ENCODE measurements at places on chromosomes 5 and 9.

DNA sequence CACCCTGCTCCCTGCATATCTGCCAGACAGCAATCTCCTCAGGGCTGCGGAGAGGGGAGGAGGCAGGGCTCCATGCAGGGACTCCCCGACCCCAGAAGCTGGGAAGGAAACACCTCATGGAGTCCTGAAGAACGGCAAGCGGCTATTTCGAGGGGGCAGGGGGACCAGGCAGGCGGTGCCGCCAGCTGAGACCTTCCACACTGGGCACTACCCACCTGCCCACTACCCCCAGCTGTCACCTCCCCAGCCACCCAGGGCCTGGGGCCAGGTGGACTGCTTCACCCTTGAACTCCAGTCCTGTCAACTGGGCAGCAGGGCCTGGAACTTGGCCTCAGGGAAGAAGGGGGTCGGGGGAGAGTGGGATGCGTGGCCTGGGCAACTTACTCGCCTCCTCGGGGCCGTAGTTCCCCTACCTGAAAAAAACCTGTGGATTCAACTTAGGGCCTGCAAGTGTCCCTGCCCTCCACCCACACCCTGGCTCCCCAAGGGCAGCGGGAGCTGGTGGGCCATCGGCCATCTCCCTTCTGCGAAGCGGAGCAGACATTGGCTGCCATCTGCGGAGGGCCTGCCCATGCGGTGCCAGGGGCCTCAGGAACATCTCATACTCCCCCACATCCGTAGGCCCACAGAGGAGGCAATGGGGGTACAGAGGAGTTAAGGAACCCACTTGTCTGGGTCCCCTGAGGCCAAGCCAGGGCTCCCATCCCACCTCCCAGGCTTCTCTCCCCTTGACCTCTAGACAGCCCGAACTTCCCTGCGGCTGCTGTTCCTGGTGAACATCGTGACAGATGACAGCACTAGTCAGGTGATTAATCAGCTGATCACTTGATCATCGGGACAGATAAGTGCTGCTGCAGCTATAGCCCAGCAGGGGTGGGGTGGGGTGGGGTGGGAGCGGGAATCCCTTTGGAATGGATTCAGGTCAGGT lies 18.5 kb upstream of the RALGDS start:
- H3K36me3 ChIP-seq, result no peaks in the 10 kb centered on the region
- DNase-seq, result no peak
- peaks cover 79% of the 10 kb centered on the region for H3K4me1 ChIP-seq
- H3K27me3 ChIP-seq, result no peaks in the 10 kb centered on the region
- no peak overlapping the region for H3K27ac ChIP-seq

GRCh38 chr5:170363671-170364070 lies 25.5 kb downstream of the KCNMB1 start:
- no peaks in the 10 kb centered on the region for H3K36me3 ChIP-seq
- no peak overlapping the region for H3K4me3 ChIP-seq
- H3K27ac ChIP-seq, result peak overlapping the region; percentile 23

DNA sequence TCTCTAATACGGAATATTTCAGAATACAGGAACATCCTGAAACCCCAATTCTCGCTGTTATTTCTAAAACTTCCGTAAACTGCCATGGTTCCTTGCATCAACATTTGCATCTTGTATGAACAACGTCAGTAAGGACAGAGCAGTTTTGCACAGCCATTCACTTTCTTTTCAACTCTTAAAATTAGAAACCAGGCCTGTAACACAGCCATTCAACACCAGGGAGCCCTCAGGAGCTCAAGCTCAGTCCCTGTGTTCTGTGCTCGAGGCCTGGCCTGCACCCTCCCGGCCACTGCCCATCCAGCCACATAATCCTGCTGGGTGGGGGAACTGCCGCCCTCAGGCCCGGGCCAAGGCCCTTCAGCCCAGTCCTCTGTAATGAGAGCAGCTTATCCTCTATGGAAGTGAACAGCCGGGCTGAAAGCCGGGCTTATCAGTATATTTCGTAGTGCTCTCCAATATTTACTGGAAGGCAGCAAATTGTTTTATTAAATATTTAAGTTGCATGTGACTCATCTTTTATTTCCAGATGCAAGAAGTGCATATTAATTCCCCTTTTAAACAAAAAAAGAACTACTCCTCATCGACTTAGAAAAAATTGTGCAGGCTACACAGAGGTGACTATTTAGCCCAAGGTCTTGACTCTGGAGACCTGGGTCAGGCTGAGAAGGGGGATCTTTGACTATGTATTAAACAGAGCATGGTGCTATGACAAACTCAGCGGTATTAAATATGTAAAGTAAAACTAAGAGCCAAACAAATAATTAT lies 33.2 kb upstream of the SLC6A3 start:
- H3K27ac ChIP-seq, result no peak overlapping the region
- no peaks in the 10 kb centered on the region for H3K27me3 ChIP-seq
- no peaks in the 10 kb centered on the region for H3K36me3 ChIP-seq
- no peak for DNase-seq

- H3K27ac ChIP-seq, result no peak overlapping the region
- H3K4me3 ChIP-seq, result no peak overlapping the region
- no peaks in the 10 kb centered on the region for H3K36me3 ChIP-seq
Observed at GRCh38 chr5:127092690-127093089, 19.4 kb upstream of the C5orf63 start.

DNA sequence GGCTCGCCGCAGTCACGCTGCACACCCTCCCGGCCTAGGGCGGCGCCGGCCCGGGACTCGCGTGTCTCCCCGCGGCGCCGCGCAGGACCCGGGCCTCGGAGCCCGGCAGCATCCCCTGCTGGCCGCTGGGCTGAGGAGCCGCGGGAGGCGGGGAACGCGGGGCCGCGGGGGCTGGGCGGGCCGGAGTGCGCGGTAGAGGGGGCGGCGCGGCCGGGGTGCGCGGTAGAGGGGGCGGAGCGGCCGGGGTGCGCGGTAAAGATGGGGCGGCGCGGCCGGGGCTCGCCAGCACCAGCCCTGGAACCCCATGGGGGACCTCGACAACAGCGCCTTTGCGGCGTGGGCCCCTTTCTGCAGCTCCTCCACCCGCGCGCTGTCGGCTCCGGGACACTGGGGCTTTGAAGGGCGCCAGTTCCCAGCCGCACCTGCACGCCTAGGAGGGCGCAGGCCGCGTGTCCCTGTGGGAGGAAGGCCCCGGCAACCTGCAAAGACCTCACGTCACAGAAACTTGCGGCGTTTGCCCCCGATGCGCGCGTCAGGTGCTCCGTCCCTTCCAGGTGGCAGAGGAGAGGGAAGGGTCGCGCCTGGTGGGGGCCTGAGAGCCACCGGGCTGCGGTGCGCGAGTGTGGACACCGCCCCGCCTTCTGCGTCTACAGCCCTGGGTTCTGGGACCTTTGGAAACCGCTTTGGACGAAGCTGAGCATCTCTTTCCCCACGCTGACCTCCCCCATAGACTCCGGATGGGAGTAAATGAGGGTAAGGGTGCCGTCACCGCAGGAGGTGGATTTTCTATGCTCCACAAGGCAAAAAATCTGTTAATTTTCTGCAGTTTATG lies 49.6 kb downstream of the NSUN2 start:
- H3K4me3 ChIP-seq, result peak overlapping the region; percentile 25
- peaks cover 33% of the 10 kb centered on the region for H3K27me3 ChIP-seq
- peaks cover 13% of the 10 kb centered on the region for H3K4me1 ChIP-seq
- no peak overlapping the region for H3K27ac ChIP-seq
- no peaks in the 10 kb centered on the region for H3K36me3 ChIP-seq
- DNase-seq, result peak; percentile 27

Measured in transverse colon (tissue), 4 donors.